GM10248 (cell line): ENCODE measurements at places on chromosomes 3 and 15.

DNA sequence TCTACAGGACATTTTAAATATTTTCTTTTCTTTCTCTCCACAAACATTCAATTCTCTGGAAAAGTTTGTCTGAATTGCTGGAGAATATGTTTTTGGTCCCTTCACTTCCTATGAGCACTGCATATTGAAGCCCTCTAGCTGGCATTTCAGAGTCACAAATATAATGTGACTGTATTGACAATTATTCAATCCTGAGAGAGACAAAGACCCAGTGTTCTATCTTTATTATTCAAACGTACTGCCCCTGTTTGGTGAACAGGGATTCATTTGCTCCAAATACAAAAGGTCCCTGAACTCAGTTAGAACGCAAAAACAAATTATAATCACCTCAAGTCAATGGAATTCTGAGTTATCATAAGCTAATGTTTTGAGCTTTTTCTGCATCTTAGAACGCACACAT is 173.1 kb upstream of the CDIN1 start:
- DNase-seq = no peak

DNA sequence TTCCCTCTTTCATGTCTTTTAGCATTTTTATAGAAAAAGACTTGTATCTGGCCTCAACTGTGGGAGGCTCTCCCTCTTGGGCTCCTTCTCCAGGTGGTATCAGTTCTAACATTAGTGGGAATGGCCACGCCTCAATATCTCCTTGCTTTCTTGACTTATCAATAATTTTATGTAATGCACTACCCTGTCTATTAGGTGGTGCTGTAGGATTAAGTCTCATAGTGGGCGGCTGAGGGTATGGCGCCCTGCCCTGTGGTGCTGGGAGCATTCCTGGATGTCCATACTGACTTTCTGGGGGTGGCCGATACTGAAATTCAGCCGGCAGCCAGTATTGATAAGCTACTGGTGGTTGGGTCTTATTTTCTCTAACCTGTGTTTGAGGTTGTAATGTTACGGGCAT is 8.7 kb upstream of the RPUSD3 start:
- DNase-seq = no peak

DNA sequence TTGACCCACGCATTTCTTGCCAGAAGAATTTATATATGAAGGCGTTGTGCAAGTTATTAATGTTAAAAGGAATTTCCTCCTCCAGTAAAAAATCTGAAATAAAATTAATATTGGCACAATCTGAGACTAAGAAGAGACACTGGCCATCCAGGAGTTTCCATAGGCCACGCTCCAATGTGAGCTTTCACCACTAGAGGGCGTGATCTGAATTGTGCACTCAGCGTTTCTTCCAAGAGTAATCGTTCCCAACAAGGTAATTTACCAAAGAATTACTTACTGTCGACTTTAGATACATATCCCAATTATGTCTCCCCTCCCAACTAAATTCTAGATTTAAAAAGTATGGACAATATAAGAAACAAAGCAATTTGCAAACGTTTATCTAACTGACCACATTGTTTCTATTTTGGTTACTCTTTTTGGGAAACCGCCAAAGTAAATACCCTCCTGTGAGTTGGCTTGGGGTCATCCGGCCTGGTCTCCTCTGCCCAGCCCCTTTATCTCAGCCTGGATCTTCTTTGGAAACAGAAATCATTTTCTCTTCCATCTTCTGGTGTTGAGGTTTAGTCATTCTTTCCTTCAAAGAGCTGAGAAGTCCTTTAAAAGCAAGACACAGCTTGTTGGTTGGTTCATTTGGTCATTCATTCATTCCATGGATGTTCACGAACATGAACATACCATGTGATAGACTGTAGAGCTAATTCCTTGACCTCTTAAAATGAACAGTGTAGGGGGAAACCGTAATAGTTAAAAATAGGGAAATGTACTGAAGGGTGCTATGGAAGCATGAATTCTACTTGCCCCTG is 26.2 kb downstream of the POLR2M start:
- peak; percentile 55 for DNase-seq

DNA sequence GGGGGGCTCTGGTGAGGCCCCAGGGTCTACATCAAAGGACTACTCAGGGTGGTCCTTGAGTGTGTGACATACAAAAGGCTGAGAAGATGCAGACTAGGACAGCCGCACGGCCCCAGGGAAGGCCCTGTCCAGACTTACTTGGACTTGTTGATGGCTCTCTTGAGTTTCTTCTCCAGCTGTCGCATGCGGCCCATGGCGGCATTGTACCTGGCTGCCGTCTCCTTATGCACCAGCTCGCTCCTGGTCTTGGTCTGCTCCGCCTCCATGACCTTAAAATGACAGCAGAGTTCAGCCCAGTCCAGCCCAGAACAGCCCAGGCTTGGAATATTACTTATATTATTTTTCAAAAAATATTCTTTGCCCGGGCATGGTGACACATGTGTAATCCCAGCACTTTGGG is 56.0 kb downstream of the CAPN7 start:
- no peak for DNase-seq

DNA sequence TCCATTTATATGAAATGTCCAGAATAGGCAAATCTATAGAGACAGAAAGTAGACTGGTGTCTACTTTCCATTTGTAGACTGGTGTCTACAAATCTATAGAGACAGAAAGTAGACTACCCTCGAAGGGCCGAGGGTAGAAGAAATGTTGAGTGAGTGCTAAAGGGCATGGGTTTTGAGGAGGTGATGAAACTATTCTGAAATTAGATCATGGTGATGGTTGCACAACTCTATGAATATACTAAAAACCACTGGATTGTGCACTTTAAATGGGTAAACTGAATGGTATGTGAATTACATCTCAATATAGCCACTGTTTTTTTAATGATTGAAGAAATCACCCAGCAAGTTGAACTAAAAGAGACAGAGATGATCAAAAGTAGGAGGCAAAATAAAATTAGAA is 27.9 kb downstream of the TP53BP1 start:
- DNase-seq = no peak

- DNase-seq = no peak
These were observed 7.3 kb upstream of the EHD4 start for GRCh38 chr15:41979493-41980266.

DNA sequence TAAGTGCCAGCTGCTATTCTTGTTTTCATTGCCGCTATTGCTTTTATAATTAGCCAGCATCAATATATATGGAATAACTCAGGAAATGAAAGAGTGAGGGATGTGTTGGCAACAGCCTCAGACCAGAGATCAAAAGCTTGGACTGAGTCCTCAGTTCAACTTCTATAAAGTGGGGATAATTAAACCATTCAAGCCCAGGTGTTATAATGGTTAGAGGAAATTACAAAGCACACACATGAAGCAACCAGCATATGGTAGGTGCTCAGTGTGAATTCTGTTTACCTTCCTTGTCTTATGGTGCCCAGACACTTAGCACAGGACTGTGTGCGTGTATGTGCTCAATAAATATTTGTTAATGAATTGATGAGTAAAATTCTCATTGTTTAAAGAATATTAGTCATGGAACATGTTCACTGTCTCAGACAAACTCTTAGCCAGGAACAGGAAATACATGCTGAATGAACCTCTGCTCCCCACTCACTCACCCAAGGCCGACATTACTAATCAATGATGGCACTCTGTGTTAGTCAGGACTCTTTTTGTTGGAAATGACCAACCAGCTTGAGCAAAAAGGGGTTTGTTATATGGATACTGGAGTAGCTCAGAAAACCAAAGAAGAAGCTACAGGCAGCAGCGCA is 16.7 kb upstream of the CCDC174 start:
- no peak for DNase-seq

GRCh38 chr3:128007033-128007424 is 45.2 kb upstream of the SEC61A1 start:
- no peak for DNase-seq

DNA sequence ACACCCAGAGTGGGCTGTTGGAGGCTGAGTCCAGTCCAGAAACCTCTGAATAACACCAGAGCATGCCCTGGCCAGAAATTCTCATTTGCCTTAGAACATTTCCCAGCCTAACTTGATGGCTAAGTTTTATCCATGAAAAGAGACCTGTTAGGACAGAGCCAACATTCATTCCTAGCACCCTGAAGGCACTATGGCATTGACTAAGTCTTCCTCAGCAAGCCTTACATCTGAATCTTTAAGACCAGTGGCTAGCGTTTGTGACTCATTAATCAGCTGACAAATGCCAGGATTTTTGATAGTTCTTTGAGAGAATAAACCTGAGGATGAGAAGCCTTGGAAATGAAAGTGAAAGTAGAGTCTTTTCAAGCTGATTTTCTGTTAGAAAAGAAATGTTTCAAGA is 1087.1 kb upstream of the ALCAM start:
- no peak for DNase-seq

- no peak for DNase-seq
These were observed 10.2 kb downstream of the CPN2 start for GRCh38 chr3:194340757-194341400.

DNA sequence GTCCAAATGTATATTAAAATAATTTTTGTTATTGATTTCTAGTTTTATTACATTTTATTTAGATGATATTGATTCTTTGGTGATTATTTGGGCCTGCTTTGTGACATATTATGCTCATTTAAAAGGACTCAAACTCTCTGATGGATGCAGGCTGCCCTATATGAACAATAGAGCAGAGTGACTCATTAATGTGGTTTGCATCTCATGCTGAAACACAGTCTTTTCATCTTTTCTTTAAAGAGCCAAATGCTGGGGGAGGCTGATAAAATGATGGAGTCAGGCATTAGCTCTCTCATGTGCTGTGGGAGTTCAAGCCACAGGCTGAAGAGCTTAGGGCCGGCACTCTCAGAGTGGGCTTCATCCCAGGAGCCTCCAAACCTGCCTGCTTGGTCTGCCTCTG is 7.2 kb downstream of the PLA1A start:
- no peak for DNase-seq

- no peak for DNase-seq
These were observed 166.9 kb downstream of the IGF1R start for GRCh38 chr15:98815207-98815606.
